ENCODE measurements at places on chromosomes 5 and 9. TPM values are rescaled to one million over a fixed set of nuclear protein-coding genes. Genes with fewer than 3 reads are reported as not detected.

- H3K27ac ChIP-seq = no peak overlapping the region
- no peaks in the 10 kb centered on the region for H3K36me3 ChIP-seq
- H3K4me1 ChIP-seq = no peaks in the 10 kb centered on the region
- no peak overlapping the region for H3K4me3 ChIP-seq
Observed at GRCh38 chr9:113493203-113493520, 29.6 kb downstream of the RGS3 start.

DNA sequence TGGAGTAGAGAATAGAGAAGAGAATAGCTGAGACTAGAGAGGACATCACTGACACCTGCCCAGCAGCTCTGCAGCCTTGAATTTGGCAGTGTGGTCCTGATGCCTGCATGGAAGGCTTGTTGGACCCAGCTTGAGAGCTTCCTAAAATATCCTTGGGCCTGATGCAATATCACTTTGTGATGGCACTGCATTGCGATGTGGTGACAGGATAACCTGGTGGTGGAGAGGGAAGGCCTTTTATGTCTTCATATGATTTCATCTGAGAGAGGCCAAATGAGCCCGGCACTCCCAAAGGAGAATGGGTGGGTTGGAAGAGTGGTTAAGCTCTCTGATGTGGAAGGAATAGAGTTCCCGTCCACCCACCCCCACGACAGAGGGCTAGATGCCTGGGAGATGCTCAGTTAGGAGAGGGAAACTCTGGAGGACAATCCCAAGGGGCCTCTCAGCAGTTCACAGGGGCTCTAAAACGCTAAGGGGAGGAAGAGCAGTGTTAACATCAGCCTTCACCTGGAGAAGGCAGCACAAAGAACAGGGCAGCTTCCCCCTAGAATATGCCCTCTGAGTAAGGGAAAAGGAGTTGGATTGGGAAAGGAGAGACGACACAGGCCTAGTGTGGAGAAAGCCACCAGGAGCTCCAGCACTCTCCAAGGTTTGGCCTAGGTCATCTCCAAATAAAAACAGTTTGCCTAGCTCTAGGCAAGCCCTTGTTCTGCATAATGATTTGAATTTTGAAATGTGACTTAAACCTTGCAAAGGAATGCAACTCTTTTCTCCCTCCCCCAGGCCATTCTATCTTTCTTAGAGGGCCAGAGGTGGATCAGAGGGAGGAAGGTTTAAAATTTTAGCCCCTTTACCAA, 99.8 kb upstream of the SSBP2 start:
- H3K4me3 ChIP-seq = peak overlapping the region; percentile 88
- DNase-seq = no peak

- H3K27ac ChIP-seq = no peak overlapping the region
- no peak overlapping the region for H3K4me3 ChIP-seq
- H3K4me1 ChIP-seq = peaks cover 20% of the 10 kb centered on the region
- H3K27me3 ChIP-seq = no peaks in the 10 kb centered on the region
- no peak for DNase-seq
Observed at GRCh38 chr5:109880907-109881685, 191.4 kb downstream of the MAN2A1 start.

Gene SCGB3A2
- not detected for total RNA-seq

DNA sequence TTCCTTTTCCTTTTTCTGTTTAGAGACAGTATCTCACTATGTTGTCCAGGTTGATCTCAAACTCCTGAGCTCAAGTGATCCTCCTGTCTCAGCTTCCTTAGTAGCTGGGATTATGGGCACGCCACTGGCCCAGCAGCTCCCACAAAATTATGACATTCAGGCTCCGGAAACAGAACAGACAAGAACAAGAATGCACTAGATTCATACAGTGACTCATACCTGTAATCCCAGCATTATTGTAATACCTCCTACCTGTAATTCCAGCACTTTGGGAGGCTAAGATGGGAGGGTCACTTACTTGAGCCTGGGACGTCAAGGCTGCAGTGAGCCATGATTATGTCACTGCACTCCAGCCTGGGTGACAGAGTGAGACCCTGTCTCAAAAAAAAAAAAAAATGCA, 26.7 kb upstream of the B4GALT1 start:
- H3K4me1 ChIP-seq = no peaks in the 10 kb centered on the region
- no peak overlapping the region for H3K27ac ChIP-seq
- H3K27me3 ChIP-seq = peaks cover 6% of the 10 kb centered on the region
- no peak for DNase-seq
- H3K36me3 ChIP-seq = no peaks in the 10 kb centered on the region

GRCh38 chr5:72770266-72770665, 46.2 kb upstream of the TNPO1 start:
- H3K4me3 ChIP-seq = no peak overlapping the region
- H3K36me3 ChIP-seq = no peaks in the 10 kb centered on the region
- H3K4me1 ChIP-seq = no peaks in the 10 kb centered on the region
- peaks cover 7% of the 10 kb centered on the region for H3K27me3 ChIP-seq
- no peak for DNase-seq
- no peak overlapping the region for H3K27ac ChIP-seq

Gene IRX1
- not detected for total RNA-seq

DNA sequence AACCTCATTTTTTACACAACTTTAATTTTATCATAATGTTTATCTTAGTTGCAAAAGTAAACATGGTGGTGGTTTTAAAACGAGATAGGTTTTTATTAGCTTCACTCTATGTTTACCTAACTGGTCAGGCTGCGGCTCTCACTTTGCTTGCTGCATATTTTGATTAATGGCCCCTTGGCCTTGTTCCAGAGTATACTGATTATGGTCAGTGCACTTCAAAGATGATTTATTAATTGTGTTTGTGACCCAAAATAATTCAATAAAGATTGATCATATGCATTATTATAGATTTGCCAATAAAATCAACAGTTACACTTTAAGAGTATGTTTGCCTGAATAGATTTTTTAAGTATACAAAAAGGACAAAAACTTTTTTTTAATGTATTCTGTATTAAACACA, 188.0 kb downstream of the XRCC4 start:
- H3K4me1 ChIP-seq = no peaks in the 10 kb centered on the region
- DNase-seq = no peak
- H3K27ac ChIP-seq = no peak overlapping the region
- no peaks in the 10 kb centered on the region for H3K36me3 ChIP-seq

Gene CDH12
- not detected for total RNA-seq

GRCh38 chr5:138471052-138471361, 5.7 kb downstream of the EGR1 start:
- H3K27ac ChIP-seq = no peak overlapping the region
- no peak for DNase-seq
- H3K36me3 ChIP-seq = no peaks in the 10 kb centered on the region
- H3K4me1 ChIP-seq = peaks cover 13% of the 10 kb centered on the region

- no peak overlapping the region for H3K4me3 ChIP-seq
- no peak overlapping the region for H3K27ac ChIP-seq
- peaks cover 12% of the 10 kb centered on the region for H3K4me1 ChIP-seq
Observed at GRCh38 chr9:4308482-4308881, 8.6 kb upstream of the GLIS3 start.

DNA sequence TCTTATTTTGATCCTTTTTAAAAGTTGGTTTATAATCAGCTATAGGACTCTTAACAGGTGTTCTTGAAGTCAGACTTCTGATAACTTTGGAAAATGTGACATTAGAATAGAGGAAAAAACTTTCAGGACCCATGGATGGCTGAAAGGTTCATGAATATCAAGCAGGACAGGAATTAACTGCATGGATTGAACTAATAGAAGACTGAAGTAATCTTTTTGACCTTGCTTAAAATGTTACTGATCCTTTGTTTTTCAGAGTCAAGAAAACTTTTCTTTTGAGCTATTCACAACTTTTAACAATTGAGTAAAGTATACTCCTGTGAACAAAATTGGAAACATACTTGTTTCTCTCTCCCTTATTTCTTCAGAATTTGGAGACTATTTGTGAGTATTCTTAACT, 79.2 kb downstream of the PLK2 start:
- no peak for DNase-seq
- no peak overlapping the region for H3K4me3 ChIP-seq
- no peaks in the 10 kb centered on the region for H3K27me3 ChIP-seq
- H3K36me3 ChIP-seq = no peaks in the 10 kb centered on the region
- H3K4me1 ChIP-seq = no peaks in the 10 kb centered on the region
- no peak overlapping the region for H3K27ac ChIP-seq

Gene SLCO6A1
- total RNA-seq = not detected

GRCh38 chr5:134945041-134945440, 22.7 kb upstream of the CATSPER3 start:
- no peak overlapping the region for H3K4me3 ChIP-seq
- H3K27ac ChIP-seq = no peak overlapping the region
- H3K27me3 ChIP-seq = no peaks in the 10 kb centered on the region

Gene VAV2
- 6.2 TPM for total RNA-seq

Gene LHX6
- not detected for total RNA-seq

- no peak overlapping the region for H3K4me3 ChIP-seq
- no peaks in the 10 kb centered on the region for H3K36me3 ChIP-seq
- H3K4me1 ChIP-seq = no peaks in the 10 kb centered on the region
- H3K27ac ChIP-seq = no peak overlapping the region
Observed at GRCh38 chr5:60487885-60488442, 212.0 kb downstream of the DEPDC1B start.

- no peaks in the 10 kb centered on the region for H3K27me3 ChIP-seq
- H3K4me3 ChIP-seq = no peak overlapping the region
- H3K36me3 ChIP-seq = no peaks in the 10 kb centered on the region
- peaks cover 8% of the 10 kb centered on the region for H3K4me1 ChIP-seq
- H3K27ac ChIP-seq = no peak overlapping the region
Observed at GRCh38 chr9:31388660-31389059, 995.8 kb upstream of the ACO1 start.

Gene PFN3
- total RNA-seq = not detected

Gene DRD1
- not detected for total RNA-seq

GRCh38 chr9:34689512-34689911, 1.6 kb downstream of the CCL19 start:
- no peak for DNase-seq
- no peaks in the 10 kb centered on the region for H3K36me3 ChIP-seq
- H3K4me3 ChIP-seq = no peak overlapping the region
- H3K4me1 ChIP-seq = peaks cover 2% of the 10 kb centered on the region

DNA sequence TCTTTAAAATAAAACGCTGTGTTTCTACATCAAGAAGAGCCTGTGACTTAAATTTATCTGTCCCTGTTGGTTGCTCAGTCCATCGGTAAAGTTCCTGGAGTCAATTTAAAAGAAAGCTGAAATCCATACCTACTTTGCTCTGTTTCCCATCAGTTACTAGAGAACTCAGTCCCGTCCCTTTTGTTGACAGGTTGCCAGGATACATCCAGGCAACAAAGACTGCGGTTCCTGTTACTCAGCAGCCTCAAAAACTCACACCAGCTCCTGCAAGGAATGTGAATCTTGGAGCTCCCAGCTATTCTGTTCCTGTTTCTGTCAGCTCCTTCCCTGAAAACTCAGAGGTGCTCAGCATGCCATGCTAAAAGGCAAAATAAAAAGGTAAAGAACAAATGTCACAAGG, at the start of gene ZNF474:
TSS of gene ZNF474 (plus strand) at position 241 of the 400 bp plus-strand sequence. CDS start 22,445 bp downstream, outside the sequence.
- no peak within 1 kb of the TSS for H3K4me3 ChIP-seq
- H3K27ac ChIP-seq = no peak within 1 kb of the TSS
- no peaks in the 10 kb centered on the region for H3K27me3 ChIP-seq

- H3K4me3 ChIP-seq = no peak overlapping the region
- no peaks in the 10 kb centered on the region for H3K4me1 ChIP-seq
- no peak for DNase-seq
- no peaks in the 10 kb centered on the region for H3K27me3 ChIP-seq
- H3K27ac ChIP-seq = no peak overlapping the region
- H3K36me3 ChIP-seq = no peaks in the 10 kb centered on the region
Observed at GRCh38 chr5:85651731-85652130, 966.0 kb upstream of the COX7C start.

Gene CTSL
- total RNA-seq = 10.1 TPM

Gene SMIM33
- total RNA-seq = 1.1 TPM

GRCh38 chr9:35517552-35518224, 27.8 kb downstream of the RUSC2 start:
- no peaks in the 10 kb centered on the region for H3K27me3 ChIP-seq
- H3K27ac ChIP-seq = no peak overlapping the region
- no peaks in the 10 kb centered on the region for H3K36me3 ChIP-seq
- DNase-seq = no peak
- H3K4me3 ChIP-seq = no peak overlapping the region
- no peaks in the 10 kb centered on the region for H3K4me1 ChIP-seq

GRCh38 chr5:107483231-107484024, 187.3 kb downstream of the EFNA5 start:
- peaks cover 24% of the 10 kb centered on the region for H3K4me1 ChIP-seq
- H3K36me3 ChIP-seq = peaks cover 9% of the 10 kb centered on the region
- H3K27me3 ChIP-seq = peaks cover 13% of the 10 kb centered on the region
- H3K27ac ChIP-seq = no peak overlapping the region

Gene GPR150
- 1.2 TPM for total RNA-seq

DNA sequence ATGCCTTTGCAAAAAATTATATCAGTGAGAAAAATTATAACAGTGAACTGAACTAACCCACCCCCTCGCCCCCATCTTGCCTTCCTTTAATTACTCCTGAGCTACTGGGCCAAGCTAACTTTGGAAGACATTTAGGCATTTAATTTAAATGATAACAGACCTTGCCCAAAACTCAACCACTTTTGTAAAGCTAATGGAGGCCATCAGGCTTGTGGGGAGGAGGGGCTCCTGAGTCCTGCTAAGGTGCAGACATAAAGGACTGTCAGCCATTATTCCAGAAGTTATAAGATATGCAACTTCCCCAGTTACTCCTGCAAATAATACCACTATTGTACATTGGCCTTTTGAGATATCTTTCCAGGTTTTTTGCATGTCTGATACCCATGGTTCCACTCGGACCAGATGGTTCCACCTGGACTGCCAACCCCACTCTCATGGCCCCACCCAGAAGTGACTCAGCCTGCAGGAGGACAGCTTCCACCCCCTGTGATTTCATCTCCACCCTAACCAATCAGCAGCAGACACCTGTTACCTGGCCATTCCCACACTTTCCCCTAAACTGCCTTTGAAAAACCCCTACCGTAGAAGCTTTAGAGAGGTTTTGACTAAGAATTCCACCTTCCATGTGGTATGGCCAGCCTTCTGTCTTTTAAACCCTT, 805.4 kb upstream of the CDH6 start:
- no peak overlapping the region for H3K27ac ChIP-seq
- DNase-seq = no peak
- no peaks in the 10 kb centered on the region for H3K27me3 ChIP-seq
- no peaks in the 10 kb centered on the region for H3K4me1 ChIP-seq
- no peaks in the 10 kb centered on the region for H3K36me3 ChIP-seq

DNA sequence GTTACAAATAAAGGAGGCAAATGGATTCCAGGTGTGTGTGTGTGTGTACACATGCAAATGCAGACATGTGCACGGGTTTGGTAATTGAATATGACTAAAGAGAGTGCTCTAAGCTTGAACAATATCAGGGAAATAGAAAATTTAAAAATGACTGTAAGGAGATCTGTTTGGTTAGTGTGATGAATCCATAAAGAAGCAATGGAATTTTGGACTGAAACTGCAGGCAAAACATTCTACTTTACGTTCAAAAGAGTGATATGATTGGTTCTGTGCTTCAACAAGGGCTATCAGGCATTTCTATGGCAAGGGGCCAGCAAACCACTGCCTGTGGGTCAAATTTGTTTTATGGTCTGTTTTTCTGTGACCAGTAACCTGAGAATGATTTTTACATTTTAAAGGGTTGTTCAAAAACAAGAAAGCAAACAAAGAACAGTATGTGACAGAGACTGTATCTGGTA, 332.8 kb upstream of the KLF9 start:
- DNase-seq = no peak
- no peak overlapping the region for H3K4me3 ChIP-seq
- peaks cover 6% of the 10 kb centered on the region for H3K27me3 ChIP-seq
- H3K36me3 ChIP-seq = no peaks in the 10 kb centered on the region
- H3K27ac ChIP-seq = no peak overlapping the region
